Mesothelial cell of epicardium (in vitro differentiated cells): ENCODE measurements at places on chromosomes 16 and 17.

GRCh38 chr17:35423761-35424160 lies 8.5 kb downstream of the SLFN12 start:
- no peak for DNase-seq

DNA sequence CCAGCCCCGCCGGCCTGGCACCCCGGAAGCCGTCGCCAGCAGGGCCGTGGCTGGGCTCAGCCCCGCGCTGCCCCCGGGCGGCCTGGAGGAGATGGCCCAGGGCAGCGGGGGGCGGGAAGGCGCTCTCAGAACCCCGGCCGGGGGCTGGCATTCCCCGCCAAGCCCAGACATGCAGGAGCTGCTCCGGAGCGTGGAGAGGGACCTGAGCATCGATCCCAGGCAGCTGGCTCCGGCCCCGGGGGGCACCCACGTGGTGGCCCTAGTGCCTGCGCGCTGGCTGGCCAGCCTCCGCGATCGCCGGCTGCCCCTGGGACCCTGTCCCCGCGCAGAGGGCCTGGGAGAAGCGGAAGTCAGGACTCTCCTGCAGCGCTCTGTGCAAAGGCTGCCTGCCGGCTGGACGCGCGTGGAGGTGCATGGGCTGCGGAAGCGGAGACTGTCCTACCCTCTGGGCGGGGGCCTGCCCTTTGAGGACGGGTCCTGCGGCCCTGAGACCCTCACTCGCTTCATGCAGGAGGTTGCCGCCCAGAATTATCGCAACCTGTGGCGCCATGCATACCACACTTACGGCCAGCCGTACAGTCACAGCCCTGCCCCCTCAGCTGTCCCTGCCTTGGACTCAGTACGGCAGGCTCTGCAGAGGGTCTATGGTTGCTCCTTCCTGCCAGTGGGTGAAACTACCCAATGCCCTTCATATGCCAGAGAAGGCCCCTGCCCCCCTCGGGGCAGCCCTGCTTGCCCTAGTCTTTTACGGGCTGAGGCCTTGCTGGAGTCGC lies 551 bp downstream of the WDR81 start:
- DNase-seq = no peak

GRCh38 chr17:73430165-73430680 lies 118.4 kb upstream of the CDC42EP4 start:
- DNase-seq = no peak

DNA sequence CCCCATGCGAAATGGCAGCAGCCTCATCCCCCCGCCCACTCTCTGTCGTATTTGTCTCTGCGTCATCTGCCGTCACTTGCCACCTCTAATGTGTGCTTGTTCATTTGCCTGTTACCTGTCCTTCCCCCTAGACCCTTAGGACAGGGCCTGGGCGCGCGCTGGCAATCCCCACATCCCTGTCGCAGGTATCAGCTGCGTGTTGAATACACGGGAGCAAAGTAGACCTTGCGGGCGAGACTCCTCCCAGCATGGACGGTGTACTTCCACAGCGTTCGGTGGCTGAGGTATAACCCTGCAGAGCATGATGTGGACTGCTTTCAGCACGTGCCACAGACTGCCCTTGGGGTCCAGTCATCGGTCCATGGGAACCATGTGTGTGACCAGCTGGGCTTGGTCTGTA lies 170.1 kb upstream of the CHMP6 start:
- no peak for DNase-seq

GRCh38 chr16:47667956-47668355 lies 206.8 kb downstream of the PHKB start:
- DNase-seq = no peak

DNA sequence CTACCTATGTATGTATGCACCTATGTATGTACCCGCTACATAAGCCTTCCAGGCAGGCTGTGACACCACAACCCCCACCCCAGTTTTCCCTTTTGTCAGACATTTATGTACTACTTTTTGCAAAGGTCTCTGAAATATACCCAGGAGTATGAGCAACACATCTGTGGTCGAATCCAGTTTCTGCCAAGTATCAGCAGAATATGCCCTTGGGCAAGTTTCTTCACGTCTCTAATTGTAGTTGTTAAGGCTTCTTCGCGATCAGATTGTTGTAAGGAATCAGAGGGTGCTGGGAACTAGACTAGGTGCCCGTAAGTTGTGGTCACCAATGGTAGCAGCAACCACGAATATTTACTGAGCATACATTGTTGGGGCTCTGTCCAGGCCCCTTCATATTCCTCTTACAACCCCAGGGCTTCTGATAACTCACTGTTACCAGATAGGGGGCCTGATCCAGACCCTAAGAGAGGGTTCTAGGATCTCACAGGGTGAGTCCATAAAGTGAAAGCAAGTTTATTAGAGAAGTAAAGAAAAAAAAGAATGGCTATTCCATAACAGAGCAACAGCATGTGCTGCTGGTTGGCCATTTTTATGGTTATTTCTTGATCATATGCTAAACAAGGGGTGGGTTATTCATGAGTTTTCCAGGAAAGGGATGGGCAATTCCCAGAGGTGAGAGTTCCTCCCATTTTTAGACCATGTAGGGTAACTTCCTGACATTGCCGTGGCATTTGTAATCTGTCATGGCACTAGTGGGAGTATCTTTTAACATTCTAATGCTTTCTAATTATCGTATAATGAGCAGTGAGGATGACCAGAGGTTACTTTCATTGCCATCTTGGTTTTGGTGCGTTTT lies 16.6 kb downstream of the NUDT7 start:
- DNase-seq = no peak

DNA sequence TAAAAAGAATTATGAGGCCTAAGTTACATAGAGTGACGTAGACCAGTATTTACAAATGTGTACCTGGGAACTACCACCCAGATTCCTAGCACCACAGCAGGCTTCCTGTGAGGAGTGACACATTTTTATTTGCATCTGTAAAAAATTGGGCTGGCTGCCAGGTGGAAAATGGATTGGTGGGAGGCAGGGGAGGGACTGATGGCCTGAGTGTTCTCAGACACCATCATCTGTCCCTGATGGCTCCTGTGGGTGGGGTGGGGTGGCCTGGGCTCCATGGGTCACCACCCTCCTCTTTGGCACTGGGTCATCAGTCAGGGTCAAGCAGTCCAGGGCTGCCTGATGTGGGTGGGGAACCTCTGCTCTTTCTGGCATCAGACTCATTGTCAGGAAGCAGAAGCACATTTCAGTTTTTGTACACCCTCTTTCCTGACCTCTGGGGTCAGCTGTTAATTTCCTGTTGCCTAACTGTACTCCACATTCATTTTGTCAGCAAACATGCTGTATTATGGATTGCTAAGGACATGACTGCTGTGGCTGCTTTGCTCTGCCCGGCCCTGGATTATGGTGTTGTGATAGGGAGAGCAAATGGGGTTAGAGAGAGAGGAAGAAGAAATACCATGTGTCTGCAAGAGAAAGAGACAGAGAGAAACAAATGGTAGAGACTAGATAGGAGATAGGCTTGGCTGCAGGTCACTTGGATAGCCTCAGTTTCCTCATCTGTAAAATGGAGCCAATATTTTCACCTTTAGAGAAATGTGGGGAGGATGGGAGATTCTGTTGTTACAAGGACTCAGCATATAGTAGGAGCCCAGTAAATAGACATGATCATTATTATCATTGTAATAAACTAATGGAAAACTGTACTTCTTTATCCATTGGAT lies 11.6 kb upstream of the MFAP4 start:
- no peak for DNase-seq

DNA sequence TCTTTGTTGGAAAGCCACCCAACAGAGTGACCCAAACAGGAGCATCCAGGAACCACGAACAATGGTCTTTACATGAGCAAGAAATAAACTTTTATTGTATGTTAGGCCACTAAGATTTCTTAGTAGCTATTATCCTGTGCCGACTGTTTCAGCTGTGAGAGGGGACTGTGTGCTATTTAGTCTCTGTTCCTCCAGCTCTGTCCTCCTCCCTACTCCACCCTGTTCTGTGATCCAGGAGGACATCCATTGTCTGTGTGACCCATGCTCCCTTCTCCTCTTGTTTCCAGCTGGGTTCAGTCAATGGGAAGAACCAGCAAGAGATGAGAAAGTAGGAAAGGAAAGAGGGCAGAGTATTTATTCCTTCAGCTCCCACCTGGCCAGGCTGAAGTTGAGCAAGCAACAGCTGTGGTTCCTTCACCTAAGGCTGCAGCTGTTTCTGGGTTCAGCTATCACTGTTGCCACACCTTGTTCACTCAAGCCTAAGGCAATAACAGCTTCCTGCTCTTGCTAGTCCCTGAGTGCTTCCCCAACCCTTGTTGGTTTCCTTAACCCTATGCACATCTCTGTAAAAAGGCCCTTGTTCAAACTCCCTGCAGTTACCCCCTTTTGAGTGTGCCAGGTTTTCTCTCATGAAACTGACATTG lies 14.9 kb upstream of the B4GALNT2 start:
- DNase-seq = no peak

GRCh38 chr17:79930062-79930876 lies 91.0 kb upstream of the CBX4 start:
- no peak for DNase-seq

DNA sequence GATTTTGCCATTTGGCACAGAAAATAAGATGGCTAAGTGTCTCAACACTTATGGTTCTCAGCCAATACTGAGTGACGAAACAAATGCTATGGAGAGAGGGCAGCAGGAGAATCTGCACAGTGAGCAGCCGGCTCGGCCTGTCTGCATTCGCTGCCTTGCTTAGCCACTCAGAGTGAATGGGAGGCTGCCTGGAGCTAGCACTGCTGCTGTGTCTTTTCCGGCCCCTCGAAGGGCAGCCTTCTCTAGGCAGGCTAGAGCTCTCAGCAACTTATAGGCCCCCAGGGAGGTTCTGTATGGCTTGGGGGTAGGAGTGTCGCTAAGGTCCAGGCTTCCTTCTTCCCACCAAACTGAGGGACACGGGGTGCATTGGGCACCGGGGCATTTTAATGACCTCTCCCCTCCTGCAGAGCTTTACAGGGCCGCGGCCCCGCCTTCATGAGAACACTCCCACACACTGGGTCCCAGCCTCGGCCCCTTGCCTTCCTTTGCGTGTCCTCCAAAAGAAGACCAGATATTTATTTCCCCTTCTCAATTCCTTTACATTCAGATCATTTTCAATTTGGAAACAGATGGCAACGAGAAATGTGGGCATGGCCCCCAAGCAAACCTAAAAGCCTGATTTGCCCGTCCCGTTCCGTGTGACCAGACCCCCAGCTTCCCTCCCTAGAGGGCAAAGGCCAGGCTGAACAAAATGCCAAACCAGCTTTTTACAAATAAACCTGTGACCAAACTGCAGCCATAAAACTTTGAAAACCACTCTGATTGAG lies 670.9 kb downstream of the TOX3 start:
- DNase-seq = no peak

- DNase-seq = no peak
Measured at GRCh38 chr16:86034421-86034919, 135.5 kb downstream of the IRF8 start.

GRCh38 chr16:57539072-57539796 lies 2.9 kb upstream of the CCDC102A start:
- DNase-seq = no peak

GRCh38 chr17:17518951-17519350 lies 22.8 kb upstream of the RASD1 start:
- DNase-seq = no peak

DNA sequence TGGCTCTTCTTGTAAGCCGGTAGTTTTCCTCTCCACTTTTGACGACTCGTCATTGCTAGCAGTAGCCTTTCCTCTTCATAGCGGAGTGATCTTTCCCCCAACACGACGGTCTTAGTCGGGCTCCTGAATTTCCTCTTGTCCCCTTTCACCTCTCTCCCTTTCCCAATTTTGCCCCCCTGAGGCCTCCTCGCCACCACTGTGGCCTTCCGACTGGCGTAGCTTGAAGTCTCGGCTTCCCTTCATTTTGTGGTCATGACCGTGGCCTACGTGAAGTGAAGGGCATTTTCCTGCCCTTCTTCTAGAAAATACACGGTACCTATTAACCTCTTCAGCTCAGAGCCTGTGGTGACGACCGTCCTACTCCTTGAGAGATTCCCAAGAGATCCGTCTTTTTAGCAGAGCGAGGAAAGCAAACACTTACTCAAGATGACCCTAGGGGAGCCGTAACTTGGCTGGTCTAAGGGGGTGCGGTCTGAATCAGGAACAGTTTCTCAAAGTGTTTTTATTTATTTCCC lies 787 bp downstream of the PRKAR1A start:
- no peak for DNase-seq

DNA sequence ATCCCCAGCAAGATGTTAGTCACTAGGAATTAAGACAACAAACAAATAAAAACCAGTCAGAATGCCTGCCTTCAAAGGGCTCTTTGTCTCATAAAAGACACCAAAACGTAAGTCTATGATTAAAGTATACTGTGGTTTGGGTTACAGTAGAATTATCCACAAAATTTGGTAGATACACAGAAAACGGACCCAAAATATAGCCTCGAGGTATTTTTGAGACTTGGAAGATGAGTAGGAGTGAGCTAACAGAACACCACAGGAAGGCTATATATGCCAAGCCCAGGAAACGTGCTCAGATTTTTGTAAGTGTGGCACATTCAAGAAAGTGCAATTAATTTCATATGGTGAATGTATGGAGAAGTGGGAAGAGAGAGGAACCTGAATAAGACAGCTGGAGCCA lies 831.4 kb downstream of the CDH11 start:
- DNase-seq = no peak

- no peak for DNase-seq
Measured at GRCh38 chr17:82767041-82767754, 15.3 kb downstream of the TBCD start.

- DNase-seq = no peak
Measured at GRCh38 chr16:21644674-21645073, 7.7 kb downstream of the IGSF6 start.

DNA sequence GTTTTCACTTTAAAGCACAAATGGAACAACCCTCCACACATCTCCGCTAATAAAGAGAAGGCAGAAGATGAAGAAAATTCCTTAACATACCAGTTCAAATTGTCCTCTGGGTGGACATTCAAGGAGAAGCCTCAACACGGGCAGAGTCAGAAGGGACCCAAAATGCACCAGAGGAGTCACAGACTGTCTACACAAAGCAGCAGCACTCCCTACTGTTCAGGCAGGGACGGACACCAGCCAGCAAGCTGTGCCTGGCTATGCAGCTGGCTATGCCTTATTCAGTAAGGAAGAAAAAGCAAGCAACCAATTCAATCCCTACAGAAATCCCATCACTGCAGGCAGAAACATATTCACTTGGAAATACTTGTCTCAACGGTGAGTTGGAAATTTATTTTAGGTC lies 8.1 kb downstream of the DNAJC7 start:
- DNase-seq = no peak

GRCh38 chr17:75679706-75680211 lies 12.6 kb downstream of the SAP30BP start:
- DNase-seq = no peak

GRCh38 chr17:16969931-16970906 lies 1.7 kb downstream of the TNFRSF13B start:
- DNase-seq = no peak

DNA sequence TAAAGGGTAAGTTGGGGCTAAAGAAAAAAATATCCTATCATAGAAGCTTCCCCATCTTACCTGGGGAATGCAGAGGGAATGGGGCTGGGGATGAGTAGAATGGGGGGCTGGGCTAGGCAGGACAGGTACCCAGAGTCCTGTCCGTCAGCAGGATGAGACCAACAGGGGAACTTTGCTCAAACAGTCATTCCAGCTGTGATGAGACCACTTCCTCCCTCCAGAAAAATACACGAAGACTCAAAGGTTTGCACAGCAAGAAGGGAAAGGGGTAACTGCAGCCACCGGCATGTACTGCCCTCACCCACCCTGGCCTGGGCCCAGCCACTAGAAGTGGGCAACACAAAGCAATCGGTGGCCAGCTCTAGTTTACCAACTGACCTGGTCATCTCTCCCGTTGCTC lies 20.7 kb upstream of the SLC35B1 start:
- no peak for DNase-seq

- no peak for DNase-seq
Measured at GRCh38 chr17:34424814-34425491, 61.9 kb upstream of the CCL1 start.
